Inflammatory macrophage treated with lipopolysaccharide for 1 hour (primary cell): ENCODE measurements at places on chromosomes 16 and 17.

DNA sequence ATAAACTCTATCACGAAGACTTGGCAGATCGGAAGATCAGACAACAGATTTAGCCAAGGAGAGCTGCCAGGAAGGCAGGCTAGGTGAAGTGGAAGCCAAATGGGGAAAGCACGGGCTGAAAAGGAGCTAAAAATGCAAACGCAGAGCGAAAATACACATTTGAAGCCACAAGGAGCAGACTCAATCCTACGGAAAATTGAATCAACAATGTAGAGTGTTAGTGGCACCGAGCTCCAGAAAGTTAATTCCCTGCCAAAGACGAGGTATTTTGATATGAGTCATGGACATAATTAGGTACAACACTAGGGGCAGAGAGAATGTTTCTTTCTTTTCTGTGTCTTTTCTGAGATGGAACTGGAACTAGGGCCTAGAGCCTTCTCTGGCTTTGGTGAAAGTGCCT is 20.7 kb downstream of the GSG1L start:
- DNase-seq, result no peak

DNA sequence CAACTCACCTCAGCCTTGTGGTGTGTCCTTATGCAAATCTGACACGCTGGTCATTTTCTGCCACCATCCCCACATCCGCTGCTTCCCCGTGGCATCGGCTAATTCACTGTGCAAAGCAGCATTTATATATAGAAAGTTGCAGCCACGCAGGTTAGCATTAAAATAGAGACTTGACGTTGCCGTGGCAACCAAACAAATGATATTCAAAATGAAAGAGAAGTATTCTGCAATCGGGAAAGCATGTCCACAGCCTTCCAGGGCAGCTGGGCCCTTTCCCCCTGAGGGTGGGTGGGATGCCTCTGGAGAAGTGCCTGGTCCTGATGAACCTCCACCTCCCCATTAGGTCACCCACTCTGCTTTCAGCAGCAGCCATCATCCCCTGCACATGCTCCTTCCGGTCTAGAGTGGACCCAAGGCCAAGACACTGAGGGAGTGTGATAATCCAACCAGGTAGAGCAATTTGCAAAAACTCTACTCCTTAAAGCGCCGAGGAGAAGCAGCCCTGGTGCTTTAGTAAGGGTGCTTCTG is 138.7 kb downstream of the GAS7 start:
- no peak for DNase-seq

DNA sequence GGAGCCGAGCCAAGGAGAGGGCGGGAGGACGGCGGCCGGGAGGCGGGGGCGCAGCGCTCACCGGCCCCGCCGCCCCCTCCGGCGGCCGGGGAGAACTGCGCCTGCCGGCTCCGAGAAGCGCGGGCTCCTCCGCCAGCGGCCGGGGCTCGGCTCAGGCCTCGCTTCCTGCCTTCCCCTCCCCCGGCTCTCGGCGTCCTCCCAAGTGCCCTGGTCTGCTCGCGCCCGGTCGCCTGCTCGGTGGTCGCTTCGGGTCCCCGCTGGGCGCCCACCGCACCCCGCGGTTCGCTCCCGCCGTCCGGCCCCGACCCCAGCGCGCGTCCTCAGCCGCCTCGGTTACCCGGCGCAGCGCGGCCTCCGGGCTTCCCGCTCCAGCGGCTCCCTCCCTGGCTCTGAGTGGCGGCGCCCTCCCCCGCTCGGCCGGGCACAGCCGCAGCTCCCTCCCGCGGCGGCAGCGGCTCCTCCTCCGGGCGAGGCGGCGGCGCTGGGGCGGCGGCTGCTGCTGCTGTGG is 313 bp downstream of the UBTF start:
- peak; percentile 49 for DNase-seq

GRCh38 chr16:49778202-49778930 is 77.5 kb downstream of the ZNF423 start:
- no peak for DNase-seq

- DNase-seq, result peak; percentile 71
These were observed 54.5 kb downstream of the TUBD1 start for GRCh38 chr17:59838052-59838916.

DNA sequence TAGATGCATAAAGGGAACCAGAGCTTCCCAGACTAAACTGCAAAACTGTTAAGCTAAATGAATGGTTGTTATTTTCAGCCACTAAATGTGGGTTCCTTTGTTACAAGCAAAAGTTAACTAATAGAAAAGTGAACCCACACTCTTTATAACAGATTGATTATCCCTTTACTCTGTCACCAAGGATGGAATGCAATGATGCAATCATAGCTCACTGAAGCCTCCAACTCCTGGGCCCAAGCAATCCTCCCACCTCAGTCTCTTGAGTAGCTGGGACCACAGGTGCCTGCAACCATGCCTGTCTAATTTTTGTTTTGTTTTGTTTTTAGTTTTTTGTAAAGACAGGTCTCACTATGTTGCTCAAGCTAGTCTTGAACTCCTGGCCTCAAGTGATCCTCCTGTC is 6.5 kb downstream of the KRT9 start:
- no peak for DNase-seq

GRCh38 chr16:11630768-11631056 is 37.5 kb upstream of the SNN start:
- no peak for DNase-seq

DNA sequence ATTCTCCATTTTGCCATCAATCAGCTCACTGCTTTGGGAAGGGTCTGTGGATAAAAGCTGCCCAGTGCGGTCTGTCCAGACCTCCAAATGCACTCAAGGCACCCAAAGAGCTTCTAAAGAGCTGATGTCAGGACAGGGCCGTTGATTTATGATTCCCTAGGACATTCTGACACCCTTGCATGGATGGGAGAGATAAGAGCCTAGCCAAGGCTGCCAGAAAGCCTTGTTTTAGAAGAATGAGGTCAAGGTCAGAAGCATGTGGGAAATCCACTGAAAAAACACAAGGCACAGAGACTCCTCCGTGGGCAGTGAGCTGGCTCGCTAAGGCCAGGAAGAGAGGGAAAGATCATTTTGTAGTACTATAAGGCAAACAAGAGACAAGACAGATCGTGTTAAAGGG is 214.0 kb downstream of the CDH11 start:
- DNase-seq, result no peak

DNA sequence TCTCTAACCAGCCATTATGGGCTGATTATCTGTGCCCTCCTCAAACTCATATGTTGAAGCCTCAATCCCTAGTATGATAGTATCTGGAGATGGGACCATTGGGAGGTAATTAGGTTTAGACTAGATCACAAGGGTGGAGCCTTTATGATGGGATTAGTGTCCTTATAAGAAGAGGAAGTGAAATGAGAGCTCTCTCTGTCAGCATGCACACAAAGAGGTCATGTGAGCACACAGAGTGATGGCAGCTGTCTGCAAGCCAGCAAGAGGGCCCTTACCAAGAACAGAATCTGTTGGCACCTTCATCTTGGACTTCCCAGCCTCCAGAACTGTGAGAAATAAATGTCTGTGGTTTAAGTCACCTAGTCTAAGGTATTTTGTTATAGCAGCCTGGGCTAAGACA is 101.9 kb downstream of the PCTP start:
- DNase-seq, result no peak

DNA sequence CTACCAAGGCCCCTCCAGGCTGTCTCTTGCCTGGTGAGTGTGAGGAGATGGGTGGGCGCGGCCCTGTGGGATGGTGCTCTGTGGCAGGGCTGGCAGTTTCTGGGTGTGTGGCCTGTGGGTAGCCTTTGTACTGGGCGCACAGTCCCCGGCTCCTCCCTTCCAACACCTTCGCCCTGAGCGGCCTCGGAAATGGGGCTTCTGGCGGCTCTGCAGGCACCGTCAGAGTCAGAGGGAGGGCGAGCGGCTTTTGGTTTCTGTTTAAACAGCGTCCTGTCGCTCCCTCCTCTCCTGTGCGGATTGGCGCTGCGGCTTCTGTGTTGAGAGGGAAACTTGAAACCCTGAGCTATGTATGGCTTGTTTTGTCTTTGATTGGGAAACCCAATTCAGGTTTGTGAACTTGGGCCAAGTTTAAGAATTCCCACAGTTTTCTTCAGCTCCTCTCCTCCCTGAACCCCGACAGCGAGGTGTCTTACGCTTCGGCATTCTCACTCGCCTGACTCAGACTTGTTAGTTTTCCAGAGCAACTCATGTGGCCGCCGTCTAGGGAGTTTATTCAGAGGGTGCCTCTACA is 8.3 kb upstream of the ZNF750 start:
- no peak for DNase-seq

DNA sequence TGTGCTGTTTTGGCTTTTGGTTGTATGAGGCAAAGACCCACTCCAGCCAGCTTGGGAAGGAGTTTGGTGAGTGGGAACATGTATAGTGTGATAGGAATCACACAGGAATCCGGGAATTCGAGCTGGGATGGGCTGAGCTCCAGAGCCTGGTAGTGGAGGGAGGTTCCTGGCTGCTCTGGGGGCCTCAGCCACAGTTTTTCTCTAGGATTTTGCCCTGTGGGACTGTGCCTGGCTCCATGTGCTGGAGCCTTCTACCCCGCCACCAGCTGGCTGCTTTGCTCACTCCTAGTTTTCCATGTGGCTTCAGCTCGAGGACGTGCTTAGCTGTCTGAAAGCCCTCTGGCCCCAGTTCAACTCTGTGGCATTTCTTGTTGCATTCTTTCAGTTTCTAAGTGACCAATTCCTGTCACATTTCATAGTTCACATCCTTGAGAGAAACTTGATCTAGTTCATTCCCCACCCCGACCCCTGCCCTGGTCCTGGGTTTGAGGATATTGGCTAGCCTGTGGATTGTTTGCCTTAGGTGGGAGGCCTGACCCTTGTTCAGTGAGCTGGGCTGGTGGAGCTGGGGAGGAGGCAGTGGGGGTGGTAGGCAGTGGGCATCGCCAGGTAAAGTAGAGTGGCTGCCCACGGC is 5.0 kb downstream of the SEC14L1 start:
- no peak for DNase-seq

GRCh38 chr17:59425085-59425931 is 93.9 kb downstream of the YPEL2 start:
- peak; percentile 46 for DNase-seq

GRCh38 chr17:51085150-51085805 is 35.4 kb downstream of the SPAG9 start:
- no peak for DNase-seq

DNA sequence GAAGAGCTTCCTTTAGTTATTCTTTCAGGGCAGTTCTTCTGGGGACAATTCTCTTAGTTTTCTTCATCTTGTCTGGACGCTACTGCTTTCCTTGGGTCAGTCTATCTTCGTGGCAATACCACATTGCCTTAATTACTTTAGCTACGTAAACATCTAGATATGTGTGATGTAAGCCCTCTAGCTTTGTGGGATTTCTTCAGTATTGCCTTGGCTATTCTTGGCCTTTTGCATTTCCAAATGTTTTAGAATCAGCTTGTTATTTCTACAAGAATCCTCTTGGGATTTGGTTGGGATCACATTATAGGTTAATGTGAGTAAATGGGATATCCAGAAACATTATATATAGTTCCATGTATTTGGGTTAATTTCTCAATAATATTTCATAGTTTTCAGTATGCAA is 9.0 kb upstream of the ST6GALNAC2 start:
- DNase-seq, result no peak
